ENCODE measurements at places on chromosomes 12 and 14.
A peak's percentile ranks its signal among the peaks of the same experiment; 100 is the strongest.

DNA sequence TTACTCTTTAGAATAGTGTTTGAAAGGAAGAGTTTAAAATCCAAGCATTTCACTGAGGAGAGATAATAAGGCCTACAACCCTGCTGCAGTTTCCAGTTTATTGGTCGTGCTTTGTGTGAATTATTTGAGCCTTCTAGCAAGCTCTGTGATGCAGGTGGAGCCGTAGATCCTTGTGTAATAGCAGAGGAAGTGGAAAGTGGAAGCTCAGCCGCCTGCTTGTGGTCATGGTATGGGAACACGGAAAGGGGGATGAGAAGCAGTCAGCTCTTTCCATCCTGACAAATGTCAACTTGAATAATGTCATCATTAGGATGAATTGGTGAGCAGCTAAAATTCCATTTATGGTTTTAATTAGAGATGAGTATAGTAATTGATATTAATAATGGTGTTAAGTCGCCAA lies 29.1 kb downstream of the SYNE2 start:
- no peak for DNase-seq

DNA sequence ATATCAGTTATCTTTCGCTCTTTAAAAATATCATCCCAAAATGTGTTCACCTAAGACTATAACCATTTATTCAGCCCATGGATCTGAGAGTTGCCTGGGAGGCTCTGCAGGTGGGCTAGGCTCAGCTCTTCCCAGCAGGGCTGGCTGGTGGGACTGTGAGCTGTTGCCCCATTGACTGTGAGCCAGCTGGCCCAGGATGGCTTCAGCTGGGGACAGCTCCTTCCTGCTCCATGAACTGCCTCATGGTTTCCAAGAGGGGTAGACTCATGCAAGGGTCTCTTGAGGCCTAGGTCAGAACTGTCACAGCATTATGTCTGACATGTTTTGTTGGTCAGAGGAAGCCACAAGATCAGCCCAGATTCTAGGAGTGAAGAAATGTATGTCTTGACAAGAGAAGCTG lies 114.1 kb upstream of the E2F7 start:
- DNase-seq, result no peak

DNA sequence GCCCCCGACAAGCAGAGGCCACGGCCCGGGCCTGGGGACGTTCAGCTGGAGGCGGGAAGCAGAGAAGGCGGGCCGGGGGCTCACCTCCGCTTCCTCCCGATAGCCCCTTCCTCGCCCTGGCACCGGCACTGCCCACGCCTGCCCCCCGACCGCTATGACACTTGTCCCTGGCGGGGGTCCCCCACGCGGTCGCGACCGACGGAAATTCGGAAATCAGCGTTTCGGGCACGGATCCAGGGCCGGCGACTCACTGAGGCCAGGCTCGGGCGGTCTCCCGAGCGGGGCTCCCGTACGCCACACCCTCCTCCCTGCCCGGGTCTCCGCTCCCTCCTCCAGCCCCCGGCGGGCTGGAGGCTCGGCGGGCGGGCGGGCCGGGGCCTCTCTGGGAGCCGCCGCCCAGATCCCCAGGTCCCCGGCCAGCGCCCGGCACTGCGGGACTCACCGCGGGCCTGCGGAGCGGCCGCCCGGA lies 581 bp downstream of the PITPNM2 start:
- DNase-seq, result peak; percentile 86

- no peak for DNase-seq
These were observed 485.9 kb downstream of the APAF1 start for GRCh38 chr12:99130808-99131553.

GRCh38 chr14:25658988-25659387 lies 609.0 kb upstream of the STXBP6 start:
- DNase-seq, result no peak

- DNase-seq, result no peak
These were observed 238.2 kb upstream of the NOVA1 start for GRCh38 chr14:26835979-26836570.

GRCh38 chr12:92505254-92506231 lies 197.2 kb upstream of the PLEKHG7 start:
- no peak for DNase-seq

- DNase-seq, result no peak
These were observed 4.9 kb upstream of the NOP2 start for GRCh38 chr12:6573001-6573400.

DNA sequence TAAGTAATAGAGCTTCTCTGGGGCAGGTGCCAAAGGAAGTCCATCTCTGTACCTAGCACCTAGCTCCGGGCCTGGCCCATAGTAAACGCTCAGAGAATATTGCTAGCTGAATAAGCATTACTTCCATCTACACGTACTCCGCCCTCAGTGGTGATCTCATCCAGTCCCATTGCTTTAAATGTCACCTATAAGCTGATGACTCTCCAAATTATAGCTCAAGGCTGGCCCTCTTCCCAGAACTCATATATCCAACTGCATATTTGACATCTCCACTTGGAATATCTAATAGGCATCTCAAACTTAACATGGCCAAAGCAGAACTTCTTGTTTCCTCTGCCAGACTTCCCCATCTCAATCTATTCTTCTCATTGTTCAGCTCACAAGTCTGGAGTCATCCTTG lies 6.9 kb upstream of the DYNLL1 start:
- no peak for DNase-seq

DNA sequence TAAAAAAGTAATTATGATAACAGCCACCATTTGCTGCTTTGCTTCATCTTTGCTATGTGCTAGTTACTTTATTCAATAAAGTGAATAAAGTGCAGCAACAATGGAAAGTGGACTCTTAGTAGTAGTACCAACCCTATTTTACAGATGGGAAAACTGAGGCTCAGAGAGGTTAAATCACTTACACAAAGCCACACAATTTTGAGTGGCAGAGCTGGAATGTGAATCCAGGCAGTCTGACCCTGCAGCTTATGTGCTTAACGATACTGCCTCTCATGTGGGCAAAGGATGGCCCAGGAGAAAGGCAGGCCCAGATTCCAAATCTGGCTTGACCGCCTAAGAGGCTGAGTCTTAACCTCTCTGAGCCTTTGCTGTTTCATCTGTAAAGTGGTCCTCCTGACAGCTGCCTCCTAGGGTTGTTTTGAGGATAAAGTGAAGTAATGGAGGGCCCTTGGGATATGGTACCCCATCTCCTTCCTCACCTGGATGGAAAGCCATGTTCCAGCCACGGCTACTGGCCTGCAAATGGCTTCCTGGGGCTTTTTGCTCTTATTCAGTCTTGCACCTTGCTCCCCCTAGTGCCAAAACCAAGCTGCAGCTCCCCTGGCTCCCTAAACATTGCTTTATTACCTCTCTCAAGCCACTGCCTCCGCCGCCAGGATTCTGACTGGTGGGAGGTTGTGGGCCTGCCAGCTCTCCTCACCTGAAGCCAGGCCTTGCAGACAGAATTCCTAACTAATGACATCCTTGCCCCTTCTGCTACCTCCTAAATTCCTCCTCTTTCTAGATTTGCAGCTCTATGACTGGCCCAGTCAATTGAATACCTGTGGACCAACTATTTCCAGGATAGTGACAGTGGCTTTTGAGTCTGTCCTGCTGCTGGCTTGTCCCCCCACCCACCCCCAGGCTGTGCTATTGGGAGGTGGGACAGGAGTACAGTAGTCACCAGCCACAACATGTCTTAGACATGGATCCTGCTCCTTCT lies 283.3 kb upstream of the PWP1 start:
- peak; percentile 21 for DNase-seq

- no peak for DNase-seq
These were observed 758.1 kb downstream of the MED13L start for GRCh38 chr12:115519359-115519758.

DNA sequence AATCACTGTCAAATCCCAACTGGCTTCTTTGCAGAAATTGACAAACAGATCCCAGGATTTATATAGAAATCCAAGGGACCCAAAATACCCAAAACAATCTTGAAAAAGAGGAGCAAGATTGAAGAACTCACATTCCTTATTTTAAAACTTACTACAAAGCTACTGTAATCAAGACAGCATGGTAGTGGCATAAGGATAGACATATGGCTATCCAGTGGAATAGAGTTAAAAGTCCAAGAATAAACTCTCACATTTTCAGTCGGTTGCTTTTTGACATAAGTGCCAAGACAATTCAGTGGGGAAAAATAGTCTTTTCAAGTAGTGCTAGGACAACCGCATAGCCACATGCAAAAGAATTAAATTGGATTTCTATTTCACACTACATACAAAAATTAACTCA lies 81.0 kb upstream of the HOXC13 start:
- DNase-seq, result no peak

DNA sequence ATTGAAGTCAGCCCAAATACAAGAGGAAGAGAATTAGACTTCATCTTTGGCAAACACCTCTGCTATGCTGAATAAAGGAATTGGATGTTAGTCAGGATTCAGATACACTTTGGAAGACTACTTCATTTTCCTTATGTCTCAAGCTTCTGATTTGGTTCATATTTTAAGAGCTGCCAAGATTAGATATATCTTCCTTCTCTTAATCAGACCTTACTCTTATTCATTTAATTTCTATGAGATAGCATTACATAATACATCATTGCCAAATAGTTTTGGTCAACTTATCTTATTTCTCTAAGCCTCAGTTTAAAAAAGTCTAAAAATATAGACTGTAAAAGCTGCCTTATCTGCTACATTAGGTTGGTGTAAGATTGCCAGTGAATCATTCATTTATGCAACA lies 330.6 kb upstream of the NAV3 start:
- DNase-seq, result no peak

DNA sequence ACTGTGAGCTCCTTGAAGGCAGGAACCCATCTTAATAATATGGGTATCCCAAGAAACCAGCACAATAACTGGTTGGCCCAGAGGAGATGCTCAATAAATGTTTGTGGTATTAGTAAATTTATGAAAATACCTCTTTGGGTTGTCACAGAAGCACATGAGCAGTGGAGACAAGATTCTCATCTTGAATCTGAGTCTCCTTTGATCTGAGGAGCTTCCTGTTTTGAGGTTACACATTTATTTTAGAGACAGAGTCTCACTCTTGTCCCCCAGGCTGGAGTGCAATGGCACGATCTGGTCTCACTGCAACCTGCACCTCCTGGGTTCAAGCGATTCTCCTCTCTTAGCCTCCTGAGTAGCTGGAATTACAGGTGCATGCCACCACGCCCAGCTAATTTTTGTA lies 247.4 kb downstream of the NRXN3 start:
- DNase-seq, result no peak

GRCh38 chr12:45339035-45339434 lies 123.1 kb downstream of the ANO6 start:
- DNase-seq, result no peak

GRCh38 chr12:21940549-21941505 lies at the start of gene ABCC9:
ABCC9 (minus strand) TSS chr12:21941426; CDS start chr12:21936674, 4,752 bp downstream.
- DNase-seq, result peak; percentile 8

GRCh38 chr14:91245029-91245428 lies 525 bp upstream of the GPR68 start:
- no peak for DNase-seq

Measured in posterior cingulate gyrus (tissue), 11 donors.